ENCODE measurements at places on chromosomes 1 and 21. TPM values are rescaled to one million over a fixed set of nuclear protein-coding genes. Genes with fewer than 3 reads are reported as not detected.

GRCh38 chr1:229247871-229248270, 23.0 kb upstream of the RAB4A start:
- H3K27me3 ChIP-seq = no peaks in the 10 kb centered on the region
- H3K4me3 ChIP-seq = no peak overlapping the region
- H3K27ac ChIP-seq = no peak overlapping the region
- H3K36me3 ChIP-seq = no peaks in the 10 kb centered on the region

- H3K4me3 ChIP-seq = no peak overlapping the region
- H3K27me3 ChIP-seq = peaks cover 3% of the 10 kb centered on the region
- DNase-seq = no peak
- no peaks in the 10 kb centered on the region for H3K4me1 ChIP-seq
- no peaks in the 10 kb centered on the region for H3K36me3 ChIP-seq
- no peak overlapping the region for H3K27ac ChIP-seq
Measured at GRCh38 chr1:243959998-243960397, 91.1 kb upstream of the ZBTB18 start.

DNA sequence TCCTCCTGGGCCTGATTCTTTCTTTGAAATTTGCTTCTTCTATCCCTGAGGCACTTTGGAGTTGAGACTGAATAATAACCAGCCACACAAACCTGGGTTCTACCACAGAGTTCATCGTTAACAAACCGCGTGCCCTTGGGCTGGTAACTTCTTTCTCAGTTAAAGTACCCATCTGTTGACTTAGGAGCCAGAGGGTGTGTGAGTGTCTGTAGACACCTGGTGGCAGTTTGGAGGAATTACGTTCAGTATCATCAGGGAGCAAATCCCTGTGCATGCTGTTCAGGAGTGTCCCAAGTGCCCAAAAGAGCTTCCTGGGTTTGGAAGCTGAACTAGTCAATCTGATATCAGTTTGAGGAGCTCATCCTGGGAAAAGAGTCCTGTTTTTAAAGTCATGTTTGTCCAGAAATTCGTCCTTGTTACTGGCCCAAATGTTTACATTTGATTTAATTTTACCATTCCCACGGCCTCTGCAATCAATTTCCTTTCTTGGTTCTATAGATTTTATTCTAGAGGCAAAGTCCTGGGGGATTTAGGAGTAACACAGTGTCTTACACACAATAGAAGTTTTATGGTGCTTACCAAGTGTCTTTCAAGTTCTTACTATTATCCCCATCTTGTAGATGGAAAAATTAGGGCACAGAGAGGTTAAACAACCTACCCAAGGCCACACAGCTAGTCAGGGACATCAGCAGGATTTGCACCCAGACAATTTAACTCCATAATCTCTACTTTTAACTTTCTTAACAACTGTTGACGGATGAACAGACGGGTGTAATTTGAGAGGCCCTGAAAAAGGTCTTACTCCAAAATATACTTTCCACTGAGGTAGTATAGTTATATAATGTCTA, 26.7 kb upstream of the RPTN start:
- H3K36me3 ChIP-seq = no peaks in the 10 kb centered on the region
- DNase-seq = peak; percentile 53
- H3K27me3 ChIP-seq = peaks cover 5% of the 10 kb centered on the region
- H3K27ac ChIP-seq = no peak overlapping the region
- H3K4me3 ChIP-seq = no peak overlapping the region

GRCh38 chr1:58746757-58747156, 37.1 kb downstream of the JUN start:
- H3K4me1 ChIP-seq = peaks cover 7% of the 10 kb centered on the region
- peaks cover 18% of the 10 kb centered on the region for H3K27me3 ChIP-seq

DNA sequence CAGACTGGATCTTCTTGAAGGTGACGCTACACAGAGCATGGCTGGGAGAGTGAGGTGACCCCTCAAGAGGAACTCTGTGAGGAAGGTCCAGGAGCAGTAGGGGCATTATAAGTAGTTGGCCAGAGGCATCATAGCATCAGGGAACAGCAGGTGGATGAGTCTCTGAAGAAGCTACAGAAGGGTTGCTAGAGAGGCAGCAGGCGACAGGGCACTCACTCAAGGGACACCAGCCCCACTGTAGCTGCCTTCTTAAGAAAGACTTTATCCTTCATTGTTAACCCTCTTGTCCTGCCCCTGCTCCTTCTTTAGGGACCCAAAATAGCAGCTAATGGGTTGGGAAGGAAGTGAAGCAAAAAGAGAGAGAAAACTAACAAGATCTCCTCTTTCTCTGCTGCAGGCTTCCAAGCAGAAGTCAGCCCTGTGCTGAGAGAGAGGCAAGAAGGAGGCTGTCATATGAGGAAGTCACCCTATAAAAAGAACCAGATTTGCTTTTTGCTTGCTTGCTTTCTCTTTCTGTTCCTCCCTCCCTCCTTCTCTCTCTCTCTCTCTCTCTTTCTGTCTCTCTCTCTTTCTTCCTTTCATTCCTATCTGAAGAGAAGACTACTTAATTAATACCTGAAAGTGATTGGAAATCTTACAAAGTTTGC, 7.7 kb upstream of the CD5L start:
- no peaks in the 10 kb centered on the region for H3K36me3 ChIP-seq
- H3K27me3 ChIP-seq = no peaks in the 10 kb centered on the region
- DNase-seq = no peak
- H3K27ac ChIP-seq = no peak overlapping the region
- no peaks in the 10 kb centered on the region for H3K4me1 ChIP-seq

GRCh38 chr1:83999316-83999819, 436 bp upstream of the TTLL7 start:
- H3K27me3 ChIP-seq = peaks cover 47% of the 10 kb centered on the region
- H3K4me1 ChIP-seq = peaks cover 11% of the 10 kb centered on the region

- no peak overlapping the region for H3K4me3 ChIP-seq
- no peaks in the 10 kb centered on the region for H3K36me3 ChIP-seq
- peaks cover 21% of the 10 kb centered on the region for H3K27me3 ChIP-seq
- no peak overlapping the region for H3K27ac ChIP-seq
Measured at GRCh38 chr1:152520561-152521090, 6.3 kb downstream of the CRCT1 start.

Gene ALX3
- not detected for total RNA-seq

GRCh38 chr21:39852021-39852721, 15.1 kb upstream of the PCP4 start:
- no peak overlapping the region for H3K4me3 ChIP-seq
- no peak for DNase-seq
- no peaks in the 10 kb centered on the region for H3K36me3 ChIP-seq
- H3K27ac ChIP-seq = no peak overlapping the region
- no peaks in the 10 kb centered on the region for H3K27me3 ChIP-seq

DNA sequence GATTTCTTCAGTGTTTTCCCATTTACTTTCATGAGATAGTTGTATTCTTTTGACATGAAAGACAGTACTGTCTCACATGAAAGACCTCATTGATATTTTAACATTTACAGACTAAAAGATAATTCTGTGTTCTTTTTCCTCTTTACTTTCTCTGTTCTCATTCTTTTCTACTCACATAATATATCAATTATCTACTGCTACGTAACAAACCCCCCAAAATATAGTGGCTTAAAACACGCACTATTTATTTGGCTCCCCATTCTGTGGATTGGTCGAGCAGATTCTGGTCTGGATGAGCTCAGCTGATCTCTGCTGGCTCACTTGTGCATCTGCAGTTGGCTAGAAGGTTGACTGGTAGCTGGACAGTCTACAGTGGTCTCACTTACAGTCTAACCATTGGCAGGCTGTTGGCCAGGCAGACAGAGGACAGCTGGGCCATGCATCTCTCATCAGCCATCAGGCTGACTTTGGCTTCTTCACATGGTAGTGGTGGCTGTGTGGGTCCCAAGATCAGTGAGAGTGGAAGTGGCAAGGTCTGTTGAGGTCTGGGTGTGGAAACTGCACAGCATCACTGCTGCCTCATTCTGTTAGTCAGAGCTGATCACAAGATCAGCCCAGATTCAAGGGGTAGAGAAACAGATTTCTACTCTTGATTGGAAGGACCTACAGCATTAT, 63.2 kb downstream of the MPZL1 start:
- no peaks in the 10 kb centered on the region for H3K27me3 ChIP-seq
- no peaks in the 10 kb centered on the region for H3K36me3 ChIP-seq
- H3K4me1 ChIP-seq = peaks cover 5% of the 10 kb centered on the region
- H3K27ac ChIP-seq = no peak overlapping the region

DNA sequence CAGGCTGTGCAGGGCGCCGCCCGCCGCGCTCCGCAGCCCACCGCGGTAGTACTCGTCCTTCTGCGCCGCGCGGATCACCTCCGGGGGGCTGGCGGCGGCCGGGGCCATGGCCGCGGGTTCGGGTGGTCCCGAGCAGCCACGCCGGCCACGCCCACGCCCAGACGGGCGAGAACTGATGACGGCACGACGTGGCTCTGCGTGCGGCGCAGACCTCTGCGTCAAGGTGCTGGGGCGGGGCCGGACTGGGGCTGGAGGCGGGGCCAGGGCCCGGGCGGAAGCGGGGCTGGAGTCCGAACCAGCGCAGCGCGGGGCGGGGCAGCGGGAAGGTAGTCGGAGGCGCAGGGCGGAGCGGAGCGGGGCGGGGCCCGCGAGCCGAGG, at the start of gene PEX10:
TSS of gene PEX10 (minus strand) at position 170 of the 378 bp plus-strand sequence. CDS start at position 108, 62 bp downstream.
- peak within 1 kb of the TSS; percentile 94 for H3K27ac ChIP-seq
- H3K4me1 ChIP-seq = peaks cover 45% of the 10 kb centered on the region
- peaks cover 13% of the 10 kb centered on the region for H3K36me3 ChIP-seq
- H3K27me3 ChIP-seq = no peaks in the 10 kb centered on the region
- H3K4me3 ChIP-seq = peak within 1 kb of the TSS; percentile 90

GRCh38 chr1:30778154-30778978, 20.8 kb upstream of the LAPTM5 start:
- DNase-seq = no peak
- no peaks in the 10 kb centered on the region for H3K27me3 ChIP-seq
- H3K36me3 ChIP-seq = no peaks in the 10 kb centered on the region
- no peak overlapping the region for H3K4me3 ChIP-seq
- H3K27ac ChIP-seq = no peak overlapping the region

GRCh38 chr1:47198214-47198613, 8.4 kb upstream of the PDZK1IP1 start:
- no peak for DNase-seq
- H3K27me3 ChIP-seq = peaks cover 20% of the 10 kb centered on the region
- H3K4me3 ChIP-seq = no peak overlapping the region

DNA sequence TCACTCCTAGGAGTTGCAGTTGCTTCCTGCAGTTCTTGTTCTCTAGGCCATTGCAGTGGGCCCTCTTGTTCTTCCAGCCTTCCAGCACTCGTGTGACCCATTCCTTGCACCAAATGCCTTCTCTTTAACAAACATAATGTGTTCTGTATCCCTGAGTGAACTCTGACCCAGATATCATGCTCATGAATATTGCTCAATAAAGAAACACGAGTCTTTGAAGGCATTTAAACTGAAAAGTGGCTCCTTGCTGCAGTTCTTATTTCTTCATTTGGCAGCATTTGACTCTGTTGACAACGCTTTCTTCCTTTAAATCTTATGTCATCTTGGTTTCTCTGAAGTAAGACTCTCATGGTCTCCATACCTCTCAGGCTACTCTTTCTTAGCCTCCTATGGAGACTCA, 100.7 kb upstream of the PDE4B start:
- H3K4me1 ChIP-seq = peaks cover 11% of the 10 kb centered on the region
- H3K36me3 ChIP-seq = no peaks in the 10 kb centered on the region
- no peaks in the 10 kb centered on the region for H3K27me3 ChIP-seq
- H3K4me3 ChIP-seq = no peak overlapping the region
- H3K27ac ChIP-seq = no peak overlapping the region
- no peak for DNase-seq

- no peak for DNase-seq
- H3K36me3 ChIP-seq = no peaks in the 10 kb centered on the region
- no peak overlapping the region for H3K27ac ChIP-seq
- H3K4me3 ChIP-seq = no peak overlapping the region
- no peaks in the 10 kb centered on the region for H3K27me3 ChIP-seq
- no peaks in the 10 kb centered on the region for H3K4me1 ChIP-seq
Measured at GRCh38 chr1:36913484-36914060, 120.7 kb downstream of the GRIK3 start.

Gene RGS13
- total RNA-seq = not detected

Measured in activated CD8-positive, alpha-beta T cell treated with anti-CD3 and anti-CD28 coated beads, Interleukin-2, amount 10 ng/mL, durations not matched to agents 7 days and 5 days (primary cell).